ENCODE measurements at places on chromosomes 6 and 20.

DNA sequence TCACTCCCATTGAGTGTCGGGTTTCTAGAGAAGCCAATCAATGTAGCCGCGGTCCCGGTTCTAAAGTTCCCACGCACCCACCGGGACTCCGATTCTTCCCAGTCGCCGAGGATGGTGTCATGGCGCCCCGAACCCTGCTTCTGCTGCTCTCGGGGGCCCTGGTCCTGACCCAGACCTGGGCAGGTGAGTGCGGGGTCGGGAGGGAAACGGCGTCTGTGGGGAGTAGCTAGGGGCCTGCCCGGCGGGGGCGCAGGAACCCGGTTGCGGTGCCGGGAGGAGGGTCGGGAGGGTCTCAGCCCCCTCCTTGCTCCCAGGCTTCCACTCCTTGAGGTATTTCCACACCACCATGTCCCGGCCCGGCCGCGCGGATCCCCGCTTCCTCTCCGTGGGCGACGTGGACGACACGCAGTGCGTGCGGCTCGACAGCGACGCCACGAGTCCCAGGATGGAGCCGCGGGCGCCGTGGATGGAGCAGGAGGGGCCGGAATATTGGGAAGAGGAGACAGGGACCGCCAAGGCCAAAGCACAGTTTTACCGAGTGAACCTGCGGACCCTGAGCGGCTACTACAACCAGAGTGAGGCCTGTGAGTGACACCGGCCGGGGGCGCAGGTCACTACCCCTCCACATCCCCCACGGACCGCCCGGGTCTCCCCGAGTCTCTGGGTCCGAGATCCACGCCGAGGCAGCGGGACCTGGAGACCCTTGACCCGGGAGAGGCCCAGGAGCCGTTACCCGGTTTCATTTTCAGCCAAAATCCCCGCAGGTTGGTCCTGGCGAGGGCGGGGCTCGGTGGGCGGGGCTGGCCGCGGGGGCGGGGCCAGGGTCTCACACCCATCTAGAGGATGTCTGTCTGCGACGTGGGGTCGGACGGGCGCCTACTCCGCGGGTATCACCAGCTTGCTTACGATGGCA, 35.2 kb upstream of the HLA-G start:
- DNase-seq: peak; percentile 81

GRCh38 chr6:138999949-139000725, 12.1 kb upstream of the REPS1 start:
- no peak for DNase-seq

DNA sequence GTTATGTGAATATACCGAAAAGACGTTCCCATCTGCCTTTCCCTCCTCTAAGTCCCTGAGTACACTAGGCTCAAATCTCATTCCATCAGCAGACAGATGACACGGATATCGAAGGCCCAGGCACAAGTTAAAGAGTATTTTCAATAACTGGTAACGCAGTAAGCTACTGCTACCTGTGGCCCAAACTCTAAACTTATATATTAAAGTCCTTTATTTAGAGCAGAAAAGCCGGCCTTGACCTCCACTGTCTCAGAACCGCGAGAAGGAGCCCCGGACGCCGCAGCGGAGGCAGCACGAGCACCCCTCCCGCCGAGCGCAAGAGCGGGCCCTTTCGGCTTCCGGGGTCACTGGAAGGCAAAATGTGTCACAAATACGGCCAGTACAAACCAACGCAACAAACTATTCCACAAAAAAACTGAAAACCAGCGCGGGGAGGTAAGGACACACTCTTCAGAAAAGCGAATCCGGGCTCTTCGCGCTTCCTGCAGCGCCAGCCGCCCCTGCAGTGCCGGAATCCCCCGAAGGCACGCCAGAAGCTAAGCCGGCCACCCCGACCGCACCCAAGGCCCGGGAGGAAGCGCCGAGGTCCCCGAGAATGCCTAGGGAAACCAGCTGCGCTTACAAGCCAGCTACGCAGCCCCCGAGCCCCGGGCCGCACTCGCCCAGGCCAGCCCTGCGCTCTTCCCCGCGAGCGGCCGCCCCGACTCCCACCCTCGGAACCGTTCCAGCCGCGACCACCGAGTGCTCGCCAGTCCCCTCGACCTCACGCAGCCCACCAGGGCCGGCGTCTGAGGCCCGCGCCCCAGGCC, 681 bp downstream of the DIDO1 start:
- peak; percentile 86 for DNase-seq

- no peak for DNase-seq
Measured at GRCh38 chr20:43849496-43850186, 65.0 kb upstream of the TOX2 start.

DNA sequence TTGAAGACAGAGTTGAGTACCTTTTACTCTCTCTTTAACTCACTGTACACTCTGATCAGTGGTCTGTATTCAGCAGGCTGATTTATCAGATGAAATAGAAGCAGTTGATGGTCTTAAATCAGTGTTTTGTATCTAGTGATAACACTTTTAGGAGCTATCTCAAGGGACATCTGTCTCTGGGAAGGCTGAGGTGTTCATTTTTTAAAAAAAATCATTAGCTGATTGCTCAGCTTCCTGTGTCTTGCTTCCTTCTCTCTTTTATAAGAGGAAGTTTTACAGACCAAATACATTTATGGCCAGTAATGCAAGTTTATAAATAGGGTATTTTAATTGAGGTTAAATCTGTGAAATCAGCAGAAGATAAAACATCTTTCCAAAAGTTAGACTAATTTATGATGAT, 12.0 kb upstream of the CCDC170 start:
- no peak for DNase-seq

All from osteoblast (primary cell).